ENCODE measurements at places on chromosomes 4 and X.

GRCh38 chr4:53309321-53310040 lies 56.4 kb downstream of the SCFD2 start:
- no peak for DNase-seq

DNA sequence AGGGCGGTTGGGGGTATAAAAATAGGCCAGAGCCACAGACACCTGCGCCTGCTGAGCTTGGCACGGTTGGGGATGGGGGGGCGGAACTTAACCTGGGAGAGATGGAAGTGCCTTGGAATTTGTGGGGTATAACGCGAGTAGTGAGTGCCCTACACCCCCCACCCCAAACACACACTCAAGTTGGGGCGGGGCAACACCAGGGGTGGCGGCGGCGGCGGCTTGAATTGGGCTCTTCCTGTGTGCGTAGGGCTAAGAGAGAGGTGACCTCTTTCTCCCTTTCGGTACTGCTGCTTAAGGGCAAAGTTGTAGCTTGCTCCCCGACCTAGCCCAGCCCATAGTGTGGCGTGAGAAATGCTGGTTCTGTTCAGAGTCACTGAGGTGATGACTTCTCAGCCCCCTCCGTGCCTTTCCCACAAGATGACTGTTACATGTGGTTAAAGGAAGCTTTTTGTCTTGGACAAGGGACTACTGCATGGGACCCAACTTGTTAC lies 839 bp downstream of the STK26 start:
- DNase-seq: no peak

- DNase-seq: no peak
These were observed 6.1 kb downstream of the HOPX start for GRCh38 chr4:56674984-56675383.

GRCh38 chr4:878796-879728 lies 53.1 kb downstream of the GAK start:
- no peak for DNase-seq

DNA sequence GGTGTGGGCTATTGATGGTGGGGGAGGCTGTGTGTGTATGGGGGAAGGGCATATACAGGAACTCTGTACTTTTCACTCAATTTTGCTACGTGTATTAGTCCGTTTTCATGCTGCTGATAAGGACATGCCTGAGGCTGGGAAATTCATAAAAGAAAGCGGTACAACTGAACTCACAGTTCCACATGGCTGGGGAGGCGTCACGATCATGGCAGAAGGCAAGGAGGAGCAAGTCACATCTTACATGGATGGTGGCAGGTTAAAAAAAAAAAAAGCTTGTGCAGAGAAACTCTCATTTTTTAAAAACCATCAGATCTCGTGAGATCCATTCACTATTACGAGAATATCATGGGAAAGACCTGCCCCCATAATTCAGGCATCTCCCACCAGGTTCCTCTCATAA lies 152.3 kb downstream of the NEK1 start:
- no peak for DNase-seq

DNA sequence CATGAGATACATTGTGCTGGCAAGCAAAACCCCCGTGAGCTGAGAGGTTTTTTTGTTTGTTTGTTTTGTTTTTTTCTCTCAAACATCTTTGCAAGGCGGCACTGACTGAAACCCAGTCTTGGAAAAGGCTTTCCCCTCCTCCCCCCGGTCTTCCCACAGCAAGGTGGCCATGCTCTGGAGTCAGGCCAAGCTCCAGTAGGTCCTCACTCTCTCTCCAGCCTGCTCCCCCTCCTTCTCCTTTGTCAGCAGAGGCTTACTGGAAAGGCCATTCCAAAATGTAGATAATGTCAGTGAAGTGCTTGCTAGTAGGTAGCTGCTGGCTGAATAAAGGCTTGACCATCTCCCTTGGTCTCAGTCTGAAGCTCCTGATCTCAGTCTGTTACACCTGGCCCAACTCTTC lies 32.6 kb downstream of the FRMPD3 start:
- DNase-seq: no peak

GRCh38 chr4:128454881-128455280 lies 167.3 kb upstream of the PGRMC2 start:
- DNase-seq: no peak

- DNase-seq: no peak
These were observed 216.8 kb downstream of the FBXO8 start for GRCh38 chr4:174066611-174067205.

GRCh38 chr4:78683352-78683751 lies 92.8 kb upstream of the BMP2K start:
- no peak for DNase-seq

DNA sequence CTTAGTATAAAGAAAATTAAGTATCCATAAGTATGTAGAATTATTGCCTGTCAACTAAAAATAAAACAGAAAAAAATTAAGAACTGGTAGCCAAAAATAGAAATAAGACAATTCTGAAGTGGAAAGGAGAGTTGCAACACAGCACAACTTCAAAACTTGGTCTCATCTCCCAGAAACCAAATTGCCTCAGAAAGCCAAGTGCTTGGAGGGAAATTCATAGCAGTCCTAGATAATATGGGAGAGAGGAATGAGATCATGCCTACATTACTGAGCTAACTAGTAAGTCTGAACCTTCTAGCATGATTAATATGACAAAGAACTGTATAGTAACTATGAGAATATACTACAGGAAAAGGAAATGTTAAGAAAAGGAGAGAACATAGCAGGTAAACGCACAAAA lies 256.5 kb downstream of the LDB2 start:
- no peak for DNase-seq

DNA sequence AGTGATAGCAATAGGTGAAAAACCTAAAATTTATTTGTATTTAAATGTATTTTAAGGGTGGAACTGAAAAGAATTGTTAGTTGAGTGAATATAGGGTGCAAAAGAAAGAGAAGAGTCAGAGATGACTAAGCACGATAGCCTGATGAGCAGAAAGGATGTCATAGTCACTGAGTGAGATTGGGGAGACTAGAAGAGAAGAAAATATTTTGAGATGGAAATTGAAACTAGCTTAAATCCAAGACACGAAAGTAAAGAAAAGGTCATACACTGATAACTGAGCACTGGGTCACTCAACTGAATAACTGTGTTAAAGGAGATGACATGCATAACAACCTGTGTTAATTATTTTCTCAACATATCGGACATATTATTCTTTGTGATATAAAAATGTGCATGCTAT lies 55.5 kb downstream of the SPANXN4 start:
- DNase-seq: no peak

Data from HFF-Myc (cell line).